AG04450 (cell line): ENCODE measurements at places on chromosomes 1 and 21. TPM values are rescaled to one million over a fixed set of nuclear protein-coding genes. Genes with fewer than 3 reads are reported as not detected.

DNA sequence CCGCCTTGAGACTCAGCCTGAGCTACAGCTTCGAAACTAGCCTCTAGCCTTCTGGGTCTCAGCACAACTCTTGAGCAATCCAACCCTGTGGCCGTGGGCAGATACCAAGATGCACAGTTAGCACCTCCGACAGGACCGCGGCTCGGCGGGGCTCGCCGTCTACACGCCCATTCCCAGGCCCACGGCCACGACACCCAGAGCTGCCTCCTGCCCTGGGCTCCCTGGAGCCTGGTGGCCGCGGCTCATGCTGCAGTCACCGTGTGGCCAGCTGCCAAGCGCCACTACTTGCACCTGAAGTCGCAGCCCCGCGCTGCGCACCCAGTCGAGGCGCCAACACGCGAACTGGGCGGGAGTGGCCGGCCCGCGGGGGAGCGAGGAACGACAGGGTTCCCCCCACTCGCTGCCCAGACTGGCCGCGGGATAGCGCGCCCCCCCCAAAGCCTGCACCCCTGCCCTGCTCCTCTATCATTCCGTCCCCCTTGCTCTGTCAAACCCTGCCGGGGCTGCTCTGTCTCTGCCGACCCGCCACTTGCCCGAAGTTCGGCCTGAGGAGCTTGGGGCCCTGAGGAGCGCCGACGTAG lies 729 bp upstream of the CDCA8 start:
- no peak for DNase-seq

- DNase-seq = no peak
These were observed 77.8 kb upstream of the KIAA0040 start for GRCh38 chr1:175270361-175270760.

DNA sequence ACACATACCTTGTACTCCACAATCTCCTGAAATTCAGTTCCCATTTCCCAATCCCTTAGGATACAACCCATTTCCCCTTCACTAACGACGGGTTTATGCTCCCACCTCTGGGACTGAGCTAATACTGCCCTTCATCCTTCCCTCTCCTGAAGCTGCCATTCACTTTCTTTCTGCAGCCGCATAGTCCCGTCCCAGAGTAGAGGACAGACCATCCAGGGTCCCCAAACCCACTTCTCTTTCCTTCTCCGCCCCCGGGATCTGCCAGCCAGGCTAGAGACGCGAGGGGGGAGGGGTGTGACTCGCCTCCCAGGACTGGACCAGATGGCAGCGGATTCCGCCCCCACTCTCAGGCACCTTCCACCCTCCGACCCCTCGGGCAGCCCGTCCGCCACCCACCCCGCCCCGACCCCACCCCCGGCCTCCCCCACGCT lies 679 bp downstream of the ABL2 start:
- DNase-seq = no peak

DNA sequence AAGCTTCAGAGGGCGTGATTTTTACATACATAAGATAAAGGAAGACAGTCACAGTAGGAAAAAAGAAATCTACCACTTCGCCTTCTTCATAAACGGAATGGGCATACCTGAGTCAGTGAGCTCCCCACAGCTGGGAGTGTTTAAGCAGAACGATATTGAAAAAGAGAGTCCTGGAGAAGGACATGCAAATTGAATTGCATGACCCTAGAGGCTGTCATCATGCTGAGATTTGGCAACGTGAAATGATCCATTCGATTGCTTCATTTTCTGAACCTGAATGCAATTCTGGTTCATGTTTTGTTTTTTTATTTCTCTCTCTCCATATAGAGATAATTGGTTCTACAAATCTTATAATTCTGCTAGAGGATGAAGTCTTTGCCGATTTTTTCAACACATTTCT lies 3.7 kb downstream of the RGSL1 start:
- no peak for DNase-seq

- no peak for DNase-seq
These were observed 14.3 kb downstream of the QSOX1 start for GRCh38 chr1:180168786-180169639.

- DNase-seq = no peak
These were observed 21.8 kb upstream of the LRRC53 start for GRCh38 chr1:74534241-74534640.

DNA sequence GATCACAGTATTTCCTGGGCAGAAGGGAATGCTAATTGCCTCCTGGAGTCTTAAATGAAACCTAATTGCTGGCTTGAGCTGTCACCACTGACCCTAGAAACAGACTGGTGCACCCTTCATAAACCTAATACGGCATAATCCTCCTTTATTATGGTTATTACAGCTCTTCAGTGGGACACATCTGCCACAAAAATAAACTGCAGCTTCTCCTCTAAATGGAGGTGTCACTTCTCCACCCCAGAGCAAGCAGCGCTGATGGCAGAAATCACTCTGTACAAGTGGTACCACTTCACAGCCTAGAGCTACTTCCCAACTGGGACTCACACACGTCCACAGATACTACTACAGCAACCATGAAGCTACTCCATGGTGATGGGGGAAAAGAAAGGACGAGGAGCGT lies 11.1 kb downstream of the PTPN14 start:
- DNase-seq = no peak

DNA sequence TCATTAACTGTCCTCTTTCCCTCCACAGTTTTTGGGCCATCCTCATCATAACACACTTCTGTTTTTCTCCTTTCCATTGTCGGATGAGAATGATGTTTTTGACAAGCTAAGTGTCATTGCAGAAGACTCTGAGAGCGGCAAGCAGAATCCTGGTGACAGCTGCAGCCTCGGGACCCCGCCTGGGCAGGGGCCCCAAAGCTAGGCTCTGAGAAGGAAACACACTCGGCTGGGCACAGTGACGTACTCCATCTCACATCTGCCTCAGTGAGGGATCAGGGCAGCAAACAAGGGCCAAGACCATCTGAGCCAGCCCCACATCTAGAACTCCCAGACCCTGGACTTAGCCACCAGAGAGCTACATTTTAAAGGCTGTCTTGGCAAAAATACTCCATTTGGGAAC lies 28.6 kb upstream of the IFNAR1 start:
- DNase-seq = no peak

DNA sequence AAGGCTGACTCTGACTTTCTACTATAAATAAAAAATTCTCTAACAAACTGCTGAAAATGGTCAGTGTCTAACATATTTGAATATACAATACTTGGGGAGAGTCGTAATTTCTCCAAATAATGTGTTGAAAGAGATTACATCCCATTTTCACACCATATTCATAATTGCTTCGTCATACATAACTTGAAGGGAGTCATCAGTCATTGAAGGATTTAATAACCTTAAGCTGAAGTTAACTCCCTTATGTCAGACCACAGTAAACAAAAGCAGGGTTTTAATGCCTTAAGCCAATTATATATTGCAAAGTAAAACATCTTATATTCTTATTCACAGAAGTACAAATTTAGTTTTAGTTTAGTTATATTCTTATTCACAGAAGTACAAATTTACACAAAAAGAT lies 129.9 kb downstream of the RERE start:
- DNase-seq = no peak

DNA sequence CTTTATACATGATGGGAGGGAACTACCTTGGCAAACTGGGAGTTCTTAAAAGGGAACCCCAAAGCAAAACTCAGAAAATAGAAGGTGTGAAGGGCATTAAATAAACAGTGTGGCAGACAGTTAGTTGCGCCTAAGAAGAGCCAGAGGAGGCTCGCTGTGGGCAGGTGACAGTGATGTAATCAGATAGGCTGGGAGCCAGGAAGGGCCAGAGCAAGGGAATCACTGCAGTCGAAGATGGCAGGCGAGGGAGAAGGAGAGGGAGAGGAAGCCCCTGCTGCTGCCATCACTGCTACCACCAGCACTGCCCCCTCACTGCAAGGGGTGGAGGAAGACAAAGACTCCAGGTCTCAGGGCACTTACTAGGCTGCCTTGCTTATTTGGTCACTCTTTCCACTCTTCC lies 97.2 kb downstream of the ST3GAL3 start:
- no peak for DNase-seq

DNA sequence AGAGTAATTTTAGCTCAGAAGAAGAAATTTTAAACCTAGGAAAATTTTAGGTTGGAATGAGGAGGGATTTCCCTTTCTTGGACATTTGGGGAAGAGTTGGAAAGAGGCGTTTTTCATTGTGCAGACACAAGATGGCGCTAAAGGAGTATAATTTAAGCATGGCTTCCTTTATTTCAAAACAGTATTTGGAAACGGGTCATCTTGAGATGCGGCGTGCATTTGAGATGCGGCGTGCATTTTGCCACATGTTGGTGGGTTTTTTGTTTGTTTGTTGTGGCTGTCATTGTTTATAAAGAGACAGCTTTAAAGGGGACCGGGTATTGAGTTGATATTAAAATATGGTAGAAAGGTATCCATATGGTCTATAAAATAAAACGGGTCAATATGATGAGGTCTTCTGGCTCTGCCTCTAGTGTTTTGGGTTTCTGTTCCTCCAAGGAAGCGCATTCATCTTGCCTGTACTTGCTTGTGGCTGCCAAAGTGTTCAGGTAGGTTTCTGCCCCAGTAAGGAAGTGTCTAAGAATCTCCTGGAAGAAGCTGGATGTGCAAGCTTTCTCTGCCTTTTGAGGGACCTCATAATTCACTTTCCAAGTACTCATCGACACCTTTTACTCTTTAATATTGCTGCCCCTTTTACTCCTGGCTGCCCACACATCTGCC lies 210.3 kb downstream of the SLC35F3 start:
- peak; percentile 24 for DNase-seq

GRCh38 chr1:217574265-217574949 lies 56.5 kb downstream of the GPATCH2 start:
- DNase-seq = no peak

DNA sequence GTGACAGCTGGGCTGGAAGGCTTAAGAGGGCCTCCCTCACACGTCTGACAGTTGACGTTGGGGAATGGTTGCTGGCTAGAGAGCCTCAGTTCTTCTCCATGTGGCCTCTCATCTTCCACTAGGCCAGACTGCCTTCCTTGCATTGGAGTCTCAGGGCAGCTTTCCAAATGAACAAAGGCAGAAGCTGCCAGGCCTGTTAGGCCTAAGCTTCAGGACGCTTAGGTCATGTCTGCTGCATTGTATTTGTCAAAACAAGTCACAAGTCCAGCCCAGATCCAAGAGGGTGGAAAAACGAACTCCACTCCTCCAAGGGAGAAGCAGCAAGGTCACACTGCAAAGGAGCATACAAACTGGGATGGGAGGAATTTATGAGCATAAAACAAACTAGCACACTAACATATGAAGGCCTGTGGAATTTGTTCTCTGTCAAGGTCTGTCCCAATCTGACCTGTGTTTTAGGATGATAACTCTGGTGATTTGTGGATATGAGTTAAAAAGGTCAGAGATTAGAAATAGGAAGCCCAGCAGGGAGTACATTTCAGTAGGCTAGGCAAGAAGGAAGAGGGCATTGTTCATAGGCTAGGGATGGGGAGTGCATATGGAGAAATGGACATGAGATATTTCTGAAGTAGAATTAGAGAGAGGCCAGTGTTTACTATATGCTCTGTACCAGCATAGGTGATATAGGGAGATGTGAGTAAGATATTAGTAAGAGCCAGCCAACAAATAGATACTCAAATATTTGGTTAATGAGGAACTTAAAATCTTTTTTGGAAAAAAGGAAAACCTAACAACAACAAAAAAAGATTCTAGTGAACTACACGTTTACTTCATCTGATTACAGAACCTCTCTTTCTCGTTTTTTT lies 29.1 kb upstream of the CNN3 start:
- DNase-seq = no peak

DNA sequence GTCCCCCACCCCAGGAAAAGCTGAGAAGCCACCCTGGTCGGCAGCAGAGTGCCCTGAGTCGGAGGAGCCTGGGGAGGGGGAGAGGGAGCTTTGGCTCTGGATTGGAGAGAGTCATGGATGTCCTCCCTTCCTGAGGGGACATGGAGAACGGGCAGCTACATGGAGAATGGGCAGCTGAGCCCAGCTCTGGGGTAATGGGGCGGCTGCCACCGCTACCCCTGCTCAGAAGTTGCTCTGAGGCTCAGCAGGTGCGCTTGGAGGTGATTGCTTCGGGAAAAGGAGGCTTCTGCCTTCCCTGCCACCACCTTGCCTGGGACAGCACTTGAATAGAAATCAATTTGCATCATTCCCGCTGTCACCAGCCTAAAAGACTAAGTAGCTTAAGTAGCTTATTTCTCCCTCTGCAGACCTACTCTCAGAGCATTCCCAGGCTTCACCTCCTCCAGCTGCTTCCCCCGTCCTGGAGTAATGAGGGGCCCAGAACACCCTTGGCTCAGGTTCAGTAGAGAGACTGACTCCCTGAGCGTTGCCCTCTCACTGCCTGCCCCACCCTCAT lies 8.3 kb downstream of the DISP3 start:
- no peak for DNase-seq

- no peak for DNase-seq
These were observed 303.5 kb downstream of the NTNG1 start for GRCh38 chr1:107444302-107444701.

- DNase-seq = no peak
These were observed 8.6 kb downstream of the JAM2 start for GRCh38 chr21:25647647-25648046.

GRCh38 chr1:81800695-81801650 lies at the start of gene ADGRL2:
Gene ADGRL2 (plus strand): TSS chr1:81800934. CDS start chr1:81836985, 36,051 bp downstream.
- peak; percentile 66 for DNase-seq

DNA sequence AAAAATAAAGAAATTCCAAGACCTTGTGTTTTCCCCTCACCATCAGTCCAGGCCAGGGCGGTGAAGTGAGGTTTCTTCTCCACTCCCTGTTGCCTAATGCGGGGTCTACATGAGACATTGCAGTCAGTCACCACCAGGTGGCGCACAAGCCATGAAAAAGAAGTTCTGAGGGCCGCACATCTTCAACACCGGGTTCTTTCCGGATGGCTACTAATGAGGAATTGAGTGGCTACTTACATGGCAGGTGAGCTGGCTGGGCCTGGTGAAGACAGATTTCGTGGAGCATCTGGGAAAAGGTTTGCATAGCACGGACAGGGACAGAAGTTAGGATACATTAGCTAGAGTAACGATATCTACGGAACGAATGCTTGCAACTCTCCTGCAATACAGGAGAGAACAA lies 15.8 kb upstream of the S100A11 start:
- peak; percentile 42 for DNase-seq

GRCh38 chr1:40789342-40789598 lies 5.7 kb downstream of the KCNQ4 start:
- DNase-seq = no peak

DNA sequence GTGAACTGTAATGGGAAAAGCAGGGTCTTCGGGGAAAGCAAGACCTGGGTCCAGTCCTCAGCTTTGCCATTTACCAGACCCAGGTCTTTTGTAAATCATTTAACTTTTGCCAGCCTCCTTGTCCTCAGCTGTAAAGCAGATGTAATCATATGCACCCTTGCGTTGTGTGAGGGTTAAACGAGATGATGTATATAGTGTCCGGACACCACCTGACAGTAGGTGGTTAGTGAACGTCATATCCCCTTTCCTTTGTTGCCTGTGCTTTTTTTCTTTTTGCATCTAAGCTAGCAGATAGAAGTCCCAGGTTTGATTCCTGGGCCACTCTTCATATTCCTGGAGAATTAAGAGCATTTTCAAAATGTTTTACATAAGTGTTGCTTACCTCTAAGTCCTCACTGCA lies 28.5 kb downstream of the IL12RB2 start:
- DNase-seq = no peak

SYNC gene
- 50.4 and 65.1 TPM in 2 replicates for polyA plus RNA-seq

DMBX1 gene
- polyA plus RNA-seq = not detected in 2 replicates

STYXL2 gene
- polyA plus RNA-seq = not detected in 2 replicates

ORC1 gene
- polyA plus RNA-seq = 2.1 and 2.3 TPM in 2 replicates

NBPF19 gene
- polyA plus RNA-seq = 11.4 and 12.7 TPM in 2 replicates

C1orf167 gene
- polyA plus RNA-seq = 0.11 and 0.32 TPM in 2 replicates

SIM2 gene
- polyA plus RNA-seq = 0.30 and 0.46 TPM in 2 replicates

PADI2 gene
- not detected in 2 replicates for polyA plus RNA-seq

ZNF672 gene
- 9.1 and 10.9 TPM in 2 replicates for polyA plus RNA-seq
